ENCODE measurements at places on chromosomes 2 and 18.

- no peak overlapping the region for H3K27ac ChIP-seq
- DNase-seq, result no peak
- H3K4me1 ChIP-seq, result no peaks in the 10 kb centered on the region
- no peaks in the 10 kb centered on the region for H3K36me3 ChIP-seq
- no peak overlapping the region for H3K4me3 ChIP-seq
Measured at GRCh38 chr2:119508756-119509155, 15.5 kb downstream of the SCTR start.

DNA sequence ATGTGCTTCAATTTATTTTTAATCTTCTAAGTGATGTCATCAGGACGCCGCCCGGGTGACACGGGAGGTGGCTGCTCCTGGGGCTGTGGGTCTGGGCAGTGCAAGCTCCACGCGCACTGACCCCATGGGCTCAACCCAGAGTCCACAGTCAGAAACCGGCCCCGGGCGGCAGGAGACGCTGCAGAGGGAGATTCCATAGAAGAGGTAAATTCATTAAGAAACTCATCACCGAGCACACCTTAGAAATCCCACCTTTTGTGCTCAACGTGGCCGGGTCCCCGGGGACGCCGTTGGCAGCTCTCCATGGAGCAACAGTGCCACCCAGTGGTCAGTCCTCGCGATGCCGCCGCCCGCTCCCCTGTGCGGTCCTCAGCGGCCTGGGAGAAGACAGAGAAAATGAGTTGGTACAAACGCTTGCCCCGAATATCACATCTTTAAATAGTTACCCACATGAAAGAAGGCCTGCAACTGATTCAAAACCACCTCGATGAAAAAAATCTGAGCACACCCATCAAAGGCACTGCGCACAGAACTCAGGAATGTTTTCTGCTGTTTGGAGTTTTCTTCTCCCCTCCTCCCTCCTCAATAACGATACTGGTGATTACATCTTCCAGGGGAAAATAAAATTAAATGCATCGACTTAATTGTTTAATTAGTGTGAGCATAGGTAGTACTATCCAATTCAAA is 92.6 kb downstream of the CMPK2 start:
- H3K27ac ChIP-seq, result no peak overlapping the region
- H3K27me3 ChIP-seq, result no peaks in the 10 kb centered on the region
- DNase-seq, result no peak
- H3K4me1 ChIP-seq, result no peaks in the 10 kb centered on the region

DNA sequence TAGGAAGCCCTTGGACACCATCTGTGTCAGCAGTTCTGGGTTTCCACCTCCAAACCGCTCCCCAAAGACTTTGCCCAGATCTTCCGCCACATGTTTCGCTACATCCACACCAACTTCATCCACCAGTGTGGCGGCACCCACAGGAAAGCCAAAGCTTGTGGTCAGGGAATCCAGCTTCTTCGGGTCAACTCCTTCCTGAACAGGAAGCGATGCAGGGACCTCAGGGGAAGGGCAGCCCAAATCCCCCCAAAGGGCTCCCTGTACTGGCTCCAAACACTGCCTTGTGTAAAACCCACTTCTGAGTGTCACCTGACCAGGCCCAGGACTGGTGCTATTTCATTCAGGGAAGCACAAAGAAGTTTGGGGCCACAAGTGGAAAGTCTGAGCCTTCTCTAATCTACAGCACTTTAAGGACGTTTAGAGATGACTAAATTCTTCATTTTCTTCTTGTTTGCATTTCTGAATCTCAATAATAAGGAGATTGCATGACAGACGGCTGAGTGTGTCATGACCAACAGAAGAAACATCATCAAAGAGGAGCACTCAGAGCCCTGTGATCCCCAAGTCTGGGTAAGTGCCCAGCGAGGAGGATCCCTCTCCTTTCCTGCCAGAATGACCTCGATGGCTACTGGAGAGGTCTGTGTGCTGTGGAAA is 20.8 kb downstream of the GAREM2 start:
- H3K27me3 ChIP-seq, result no peaks in the 10 kb centered on the region
- no peak overlapping the region for H3K4me3 ChIP-seq
- H3K27ac ChIP-seq, result no peak overlapping the region
- peaks cover 50% of the 10 kb centered on the region for H3K36me3 ChIP-seq
- no peaks in the 10 kb centered on the region for H3K4me1 ChIP-seq

DNA sequence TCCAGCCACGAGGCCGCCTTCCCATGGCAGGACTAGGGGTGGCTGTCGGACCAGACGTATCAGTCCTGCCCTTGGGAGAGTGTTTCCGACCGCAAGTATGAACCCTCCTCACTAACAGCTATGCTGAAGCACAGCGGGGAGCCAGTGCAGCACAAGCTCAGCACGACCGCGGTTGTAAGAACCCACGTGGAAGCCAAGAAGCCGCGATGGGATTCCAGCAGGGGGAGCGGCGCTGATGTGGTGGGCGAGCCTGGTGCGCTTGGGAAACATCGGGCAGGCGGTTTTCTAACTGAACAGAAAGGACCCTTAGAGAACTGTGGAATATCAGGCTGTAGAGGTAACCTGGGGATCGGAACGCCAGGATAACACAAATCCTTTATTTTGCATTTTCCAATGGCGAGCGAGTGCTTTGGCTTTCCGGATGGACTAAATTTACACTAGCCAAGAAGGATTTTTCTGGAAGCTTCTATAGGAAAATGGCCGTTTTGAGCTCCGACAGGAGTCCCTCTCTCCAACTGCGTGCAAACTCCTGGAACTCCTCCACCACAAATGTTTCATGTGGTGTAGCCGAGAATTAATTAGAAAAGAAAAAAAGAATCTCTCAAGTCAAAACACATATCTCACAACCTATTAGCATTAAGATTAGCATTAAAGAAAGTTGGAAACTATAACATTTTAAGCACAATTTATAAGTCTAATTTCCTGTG is 132.0 kb upstream of the MYCN start:
- no peak overlapping the region for H3K4me3 ChIP-seq
- no peak overlapping the region for H3K27ac ChIP-seq
- no peaks in the 10 kb centered on the region for H3K4me1 ChIP-seq
- no peaks in the 10 kb centered on the region for H3K27me3 ChIP-seq

- no peaks in the 10 kb centered on the region for H3K27me3 ChIP-seq
- H3K4me1 ChIP-seq, result no peaks in the 10 kb centered on the region
- no peak overlapping the region for H3K27ac ChIP-seq
Measured at GRCh38 chr18:41719808-41720207, 235.2 kb upstream of the PIK3C3 start.

DNA sequence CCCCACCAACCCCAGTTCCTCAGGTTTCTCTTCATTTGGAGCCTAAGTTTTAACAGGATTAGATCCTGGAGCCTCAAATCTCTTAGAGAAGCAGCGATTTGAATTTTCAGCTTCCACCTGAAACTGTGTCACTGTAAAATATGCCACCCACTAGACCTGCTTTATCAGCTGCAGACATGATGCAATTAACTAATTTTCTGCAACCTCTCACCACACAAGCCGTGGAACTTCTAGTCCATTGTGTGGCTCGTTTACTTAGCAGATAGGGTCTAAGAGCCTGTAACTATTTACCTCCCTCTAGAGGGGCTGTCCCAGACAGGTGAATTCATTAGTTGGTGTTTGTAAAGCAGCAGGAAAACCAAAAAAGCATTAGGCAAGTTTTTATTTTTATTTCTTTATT is 31.6 kb upstream of the FZD5 start:
- no peak overlapping the region for H3K27ac ChIP-seq
- no peak for DNase-seq
- no peaks in the 10 kb centered on the region for H3K36me3 ChIP-seq
- H3K4me1 ChIP-seq, result peaks cover 6% of the 10 kb centered on the region
- H3K27me3 ChIP-seq, result no peaks in the 10 kb centered on the region

- H3K4me1 ChIP-seq, result peaks cover 16% of the 10 kb centered on the region
- no peak overlapping the region for H3K27ac ChIP-seq
- no peaks in the 10 kb centered on the region for H3K27me3 ChIP-seq
- H3K4me3 ChIP-seq, result no peak overlapping the region
- H3K36me3 ChIP-seq, result peaks cover 10% of the 10 kb centered on the region
Measured at GRCh38 chr2:74474899-74475298, 2.4 kb upstream of the MRPL53 start.

DNA sequence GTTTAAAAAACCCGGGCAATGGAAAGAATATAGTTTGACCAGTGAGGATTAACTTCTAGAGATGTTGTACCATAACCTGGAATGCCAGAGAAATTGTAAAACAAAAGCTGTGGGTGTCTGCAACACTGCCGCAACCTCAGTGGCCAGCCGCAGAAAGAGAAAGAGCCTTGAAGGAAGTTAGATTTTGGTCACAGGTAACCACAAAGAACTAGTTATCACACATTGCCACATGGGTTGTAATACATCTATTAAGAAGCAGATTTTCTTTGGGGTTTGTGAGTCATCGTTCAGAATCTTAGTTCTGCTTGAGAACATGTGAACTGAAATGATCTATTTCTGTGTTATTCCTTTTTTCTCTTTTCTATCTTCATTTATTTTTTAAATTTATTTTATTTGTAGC is 222.9 kb upstream of the AGAP1 start:
- no peaks in the 10 kb centered on the region for H3K27me3 ChIP-seq
- H3K36me3 ChIP-seq, result no peaks in the 10 kb centered on the region
- no peak overlapping the region for H3K4me3 ChIP-seq
- H3K27ac ChIP-seq, result no peak overlapping the region
- H3K4me1 ChIP-seq, result no peaks in the 10 kb centered on the region

DNA sequence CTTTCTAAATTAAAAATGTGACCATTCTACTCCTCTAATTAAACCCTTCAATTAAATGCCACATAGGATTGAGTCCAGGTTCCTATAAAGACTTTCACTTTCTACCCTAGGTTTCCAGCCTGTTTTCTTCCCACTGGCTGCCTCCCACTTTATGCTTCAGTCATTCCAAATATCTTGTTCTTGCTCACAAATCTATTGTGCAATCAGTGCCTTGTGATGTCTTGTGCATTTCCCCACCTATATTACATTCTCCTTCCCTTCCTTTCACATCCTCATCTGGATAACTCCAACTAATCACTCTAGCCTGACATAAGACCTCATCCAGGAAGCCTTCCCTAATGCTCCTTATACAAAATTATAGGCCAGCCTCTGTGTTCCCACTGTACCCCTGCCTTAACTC is 281.7 kb upstream of the LRATD1 start:
- no peaks in the 10 kb centered on the region for H3K36me3 ChIP-seq
- H3K27me3 ChIP-seq, result no peaks in the 10 kb centered on the region
- no peak overlapping the region for H3K27ac ChIP-seq

GRCh38 chr2:120257522-120257921 is 4.9 kb downstream of the RALB start:
- H3K4me1 ChIP-seq, result peaks cover 15% of the 10 kb centered on the region
- no peak overlapping the region for H3K4me3 ChIP-seq
- DNase-seq, result no peak
- H3K27me3 ChIP-seq, result no peaks in the 10 kb centered on the region
- H3K36me3 ChIP-seq, result no peaks in the 10 kb centered on the region

- H3K27me3 ChIP-seq, result no peaks in the 10 kb centered on the region
- DNase-seq, result no peak
- peaks cover 8% of the 10 kb centered on the region for H3K4me1 ChIP-seq
- H3K27ac ChIP-seq, result no peak overlapping the region
- no peaks in the 10 kb centered on the region for H3K36me3 ChIP-seq
- peak overlapping the region; percentile 61 for H3K4me3 ChIP-seq
Measured at GRCh38 chr18:62611453-62612288, 88.8 kb downstream of the ZCCHC2 start.

- H3K4me3 ChIP-seq, result peak within 1 kb of the TSS; percentile 86
- no peaks in the 10 kb centered on the region for H3K27me3 ChIP-seq
Measured at GRCh38 chr2:216695401-216695821, at the start of gene IGFBP5. Gene IGFBP5 (minus strand): TSS chr2:216695549. CDS start chr2:216694775, 774 bp downstream.

GRCh38 chr2:241855888-241856422 is 2.7 kb downstream of the PDCD1 start:
- H3K36me3 ChIP-seq, result no peaks in the 10 kb centered on the region
- no peak overlapping the region for H3K27ac ChIP-seq
- no peak overlapping the region for H3K4me3 ChIP-seq
- no peaks in the 10 kb centered on the region for H3K27me3 ChIP-seq
- no peak for DNase-seq
- no peaks in the 10 kb centered on the region for H3K4me1 ChIP-seq

DNA sequence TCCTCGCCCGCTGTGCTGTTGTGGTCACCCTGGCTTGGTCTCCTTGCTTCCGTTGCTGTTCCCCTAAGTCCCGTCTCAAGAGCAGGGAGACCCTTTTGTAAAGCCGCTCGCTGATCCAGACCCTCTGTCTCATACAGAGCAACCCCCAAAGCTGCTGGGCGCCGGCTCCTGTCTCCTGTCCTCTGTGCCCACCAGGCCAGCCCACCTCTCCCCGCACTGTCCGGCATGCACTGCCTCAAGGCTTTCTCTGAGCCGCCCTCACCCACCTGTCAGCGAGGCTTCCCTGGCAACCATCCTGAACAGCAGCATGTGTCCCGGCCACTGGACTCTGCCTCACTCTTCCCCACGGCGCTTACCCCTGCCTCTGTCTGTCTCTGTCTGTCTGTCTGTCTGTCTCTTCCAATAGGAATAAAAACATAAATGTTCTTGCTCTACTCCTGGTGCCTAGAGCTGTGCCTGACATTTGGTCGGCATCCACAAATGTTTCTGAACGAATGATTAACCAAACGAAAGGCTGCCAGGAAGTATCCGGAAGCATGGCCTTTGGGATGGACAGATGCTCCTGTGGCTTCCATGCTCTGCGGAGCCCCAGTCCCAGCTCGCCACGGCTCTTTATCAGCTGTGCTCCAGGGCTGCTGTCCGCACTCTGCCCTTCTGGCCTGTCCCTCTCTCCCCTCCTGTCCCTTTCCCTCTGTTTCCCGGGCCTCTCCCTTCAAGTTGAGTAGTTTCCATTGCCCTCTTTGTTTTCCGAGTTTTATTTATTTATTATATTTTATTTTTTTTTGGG is 7.8 kb downstream of the COLEC11 start:
- no peaks in the 10 kb centered on the region for H3K4me1 ChIP-seq
- H3K4me3 ChIP-seq, result no peak overlapping the region
- no peak for DNase-seq
- H3K27ac ChIP-seq, result no peak overlapping the region
- no peaks in the 10 kb centered on the region for H3K36me3 ChIP-seq

DNA sequence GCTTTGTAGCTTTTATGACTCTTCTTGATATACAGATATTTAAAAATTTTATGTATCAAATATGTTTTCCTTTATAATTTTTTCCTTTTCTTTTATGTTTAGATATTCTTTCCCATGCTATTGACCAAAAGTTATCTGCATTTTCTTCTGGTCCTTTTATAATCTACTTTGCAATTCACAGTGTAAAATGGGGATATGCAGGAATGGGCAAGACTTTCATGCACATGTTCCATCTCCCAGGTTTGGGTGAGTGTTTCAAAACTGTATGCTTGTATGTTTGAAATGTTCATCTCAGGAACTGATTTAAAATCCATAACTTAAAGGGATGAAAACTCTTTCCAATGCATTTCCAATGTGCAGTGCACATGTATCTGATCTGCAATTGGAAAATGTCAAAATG is 199.9 kb downstream of the MEIS1 start:
- no peaks in the 10 kb centered on the region for H3K4me1 ChIP-seq
- no peak for DNase-seq
- no peak overlapping the region for H3K4me3 ChIP-seq

DNA sequence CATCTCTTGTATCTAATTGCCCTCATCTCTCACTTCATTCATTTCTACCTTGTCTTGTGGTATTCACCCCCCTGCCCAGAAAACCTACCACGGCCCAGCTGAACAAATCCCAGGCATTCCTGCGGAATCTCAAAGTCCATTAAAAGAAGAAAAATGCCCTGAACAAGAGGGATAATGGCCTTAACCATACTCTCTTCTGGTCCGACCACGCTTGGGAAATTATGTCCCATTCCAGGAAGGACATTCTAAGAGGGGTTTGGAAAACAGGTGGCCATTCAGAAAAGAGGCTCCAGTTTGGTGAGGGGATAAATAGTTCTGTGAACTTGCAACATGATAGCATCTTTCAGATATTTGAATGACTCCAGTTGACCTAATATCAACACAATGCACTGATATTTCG is 349.9 kb upstream of the ZNF521 start:
- H3K27me3 ChIP-seq, result no peaks in the 10 kb centered on the region
- H3K4me1 ChIP-seq, result no peaks in the 10 kb centered on the region
- no peak overlapping the region for H3K4me3 ChIP-seq
- no peaks in the 10 kb centered on the region for H3K36me3 ChIP-seq
- no peak overlapping the region for H3K27ac ChIP-seq
